Left ventricle myocardium inferior (tissue), 1 donor: ENCODE measurements at places on chromosomes 1 and 21. TPM values are rescaled to one million over a fixed set of nuclear protein-coding genes. Genes with fewer than 3 reads are reported as not detected.

The CDCA8 gene
- 0.33 TPM for total RNA-seq

The SYT6 gene
- total RNA-seq: not detected

The PLA2G2A gene
- 69.0 TPM for total RNA-seq

- DNase-seq: no peak
Observed at GRCh38 chr1:7390604-7391000, 380.5 kb upstream of the VAMP3 start.

The DCDC2B gene
- not detected for total RNA-seq

DNA sequence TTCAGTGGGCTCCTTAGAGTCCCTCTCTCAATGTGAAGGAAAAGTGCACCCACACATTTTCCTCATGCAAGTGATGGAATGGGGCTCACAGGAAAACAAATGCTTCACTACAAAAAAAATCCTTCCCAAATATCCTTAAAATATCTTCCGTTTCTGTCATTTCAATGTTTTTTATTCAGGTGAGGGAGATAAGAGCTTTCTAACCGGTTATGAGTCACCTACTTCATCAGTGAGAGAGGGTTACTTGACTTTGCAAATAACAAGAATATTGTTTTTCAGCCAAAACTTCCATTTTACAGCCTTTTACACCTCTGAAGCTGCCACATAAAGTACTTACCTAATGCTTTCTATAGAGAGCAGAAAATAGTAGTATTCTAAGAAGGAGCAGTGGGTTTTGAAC lies 98.3 kb upstream of the CD55 start:
- no peak for DNase-seq

DNA sequence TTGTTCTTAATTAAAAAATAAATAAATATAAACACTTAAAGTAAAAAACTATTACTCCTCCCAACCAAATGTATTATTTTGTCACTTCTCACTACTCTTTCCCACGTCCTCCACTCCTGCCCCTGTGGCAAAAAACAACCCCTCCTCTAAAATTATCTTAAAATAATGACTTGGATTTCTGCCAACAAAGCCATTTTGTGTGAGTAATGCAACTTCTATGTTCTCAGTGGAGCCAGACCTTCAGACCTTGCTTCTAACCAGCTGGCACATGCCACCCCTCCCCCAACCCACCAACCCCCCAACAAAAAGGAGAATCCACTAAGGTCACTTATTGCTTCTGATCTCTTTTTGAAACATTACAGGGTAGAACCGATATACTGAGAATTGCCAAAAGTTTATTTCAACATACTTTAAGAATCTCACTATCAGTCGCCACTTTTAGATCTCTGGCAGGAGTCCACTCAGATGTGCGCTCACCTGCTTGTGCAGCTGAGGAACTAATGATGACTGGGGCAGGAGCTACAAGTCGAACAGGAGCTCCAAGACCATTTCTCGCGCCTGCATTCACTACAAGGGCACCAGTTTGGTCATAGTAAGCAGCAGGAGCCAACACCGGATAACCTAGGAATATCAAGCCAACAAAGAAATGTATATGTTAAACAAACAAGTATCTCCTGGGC lies 58.3 kb upstream of the SDC3 start:
- DNase-seq: no peak

The GUCA2A gene
- total RNA-seq: not detected

DNA sequence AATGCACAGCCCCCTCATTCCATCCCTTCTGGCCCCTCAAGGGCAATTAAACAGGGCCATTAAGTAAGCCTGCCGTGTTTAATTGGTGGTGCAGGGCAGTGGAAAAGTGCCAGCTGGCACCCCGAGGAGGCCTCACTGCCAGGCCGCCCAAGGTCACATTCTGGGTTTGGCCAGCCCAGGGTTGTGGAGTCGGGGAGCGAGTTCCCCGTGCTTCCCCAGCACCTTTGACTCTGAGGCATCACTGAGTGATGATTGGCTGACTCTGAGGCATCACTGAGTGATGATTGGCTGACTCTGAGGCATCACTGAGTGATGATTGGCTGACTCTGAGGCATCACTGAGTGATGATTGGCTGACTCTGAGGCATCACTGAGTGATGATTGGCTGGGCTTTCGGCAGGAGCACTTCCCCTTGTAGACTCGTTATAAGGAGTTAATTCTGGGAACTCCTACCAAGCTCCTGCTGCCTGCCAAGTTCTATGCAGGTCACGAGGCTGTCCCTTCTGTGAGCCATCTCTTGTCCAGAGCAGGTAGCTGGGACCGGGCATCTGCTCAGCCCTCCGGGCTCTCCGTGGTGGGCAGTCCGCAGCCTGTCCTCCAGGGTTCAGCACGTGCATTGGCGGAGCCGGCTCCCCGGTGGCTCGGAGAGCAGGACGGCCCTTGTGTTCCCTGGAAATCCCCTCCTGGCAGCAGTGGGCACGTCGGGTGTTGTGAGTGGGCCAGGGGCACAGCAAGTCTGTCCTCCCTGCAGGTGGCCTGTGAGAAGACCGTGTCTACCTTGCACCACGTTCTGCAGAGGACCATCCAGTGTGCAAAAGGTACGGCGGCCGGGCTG lies 20.9 kb downstream of the CSTB start:
- DNase-seq: no peak

DNA sequence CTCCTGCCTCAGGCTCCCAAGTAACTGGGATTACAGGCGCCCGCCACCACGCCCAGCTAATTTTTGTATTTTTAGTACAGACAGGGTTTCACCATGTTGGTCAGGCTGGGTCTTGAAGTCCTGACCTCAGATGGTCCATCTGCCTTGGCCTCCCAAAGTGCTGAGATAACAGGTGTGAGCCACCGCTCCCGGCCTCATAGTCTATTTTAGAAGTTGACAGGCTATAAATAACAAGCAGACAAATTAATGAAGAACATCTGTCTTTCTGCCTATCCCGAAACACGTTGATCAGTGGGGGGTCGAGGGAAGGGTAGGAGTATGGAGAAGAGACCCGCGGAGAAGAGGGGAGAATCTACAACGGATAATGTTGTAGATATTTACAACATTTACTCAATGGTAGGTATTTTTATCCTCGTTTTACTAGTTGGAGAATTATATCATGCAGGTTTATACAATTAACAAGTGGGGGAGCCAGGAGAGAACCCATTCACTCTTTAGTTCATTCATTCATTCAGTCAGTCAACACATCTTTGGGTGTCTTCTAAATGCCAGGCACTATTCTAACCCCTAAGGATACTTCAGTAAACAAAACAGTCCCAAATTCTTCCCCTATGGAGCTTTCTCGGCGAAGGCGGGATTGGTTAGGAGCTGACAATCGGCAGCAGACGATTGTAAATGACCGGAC lies 497 bp upstream of the IFNAR2 start:
- no peak for DNase-seq

- no peak for DNase-seq
Observed at GRCh38 chr21:14911351-14911750, 153.4 kb downstream of the NRIP1 start.

The LCE1C gene
- total RNA-seq: not detected

- DNase-seq: no peak
Observed at GRCh38 chr1:23108918-23109533, 59.6 kb downstream of the LUZP1 start.

The CASP9 gene
- 14.1 TPM for total RNA-seq

DNA sequence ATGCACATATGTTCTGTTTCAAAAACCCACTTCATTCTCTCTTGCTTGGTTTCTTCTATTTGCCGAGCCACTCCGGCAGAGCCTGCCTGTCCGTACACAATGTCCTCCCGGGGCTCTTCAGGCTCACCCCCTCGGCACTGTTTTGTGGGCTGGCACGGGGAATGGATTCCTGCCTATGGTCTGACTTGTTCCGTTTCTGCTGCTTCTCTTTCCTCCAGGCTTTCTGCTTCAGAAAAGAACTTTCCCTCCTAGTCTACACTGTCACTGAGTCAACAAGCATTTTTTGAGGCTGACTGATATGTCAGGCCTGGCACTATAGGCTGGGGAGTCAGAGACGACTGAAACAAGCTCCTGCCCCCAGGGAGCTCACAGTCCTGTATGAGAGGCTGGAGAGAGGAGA lies 28.4 kb upstream of the SARS1 start:
- DNase-seq: no peak

GRCh38 chr1:74686928-74687327 lies 13.3 kb upstream of the ERICH3 start:
- no peak for DNase-seq

DNA sequence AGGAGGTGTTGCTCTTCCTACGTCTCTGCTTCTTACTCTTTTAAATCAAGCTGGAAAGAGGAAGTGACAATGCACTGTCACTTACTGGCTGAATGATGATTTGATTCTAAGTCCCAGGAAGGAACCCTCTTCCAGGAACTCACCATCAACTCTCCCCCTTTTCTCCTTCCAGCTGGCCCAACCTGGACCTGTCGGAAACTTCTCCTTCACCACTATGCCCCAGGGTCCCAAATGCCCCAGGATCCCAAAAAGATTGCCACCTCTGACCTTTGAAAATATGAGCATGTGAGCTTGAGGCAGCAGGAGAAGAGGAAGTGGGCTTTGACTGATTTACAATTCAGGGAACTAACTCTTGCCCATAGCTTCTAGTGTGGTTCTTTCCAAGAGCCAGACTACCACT lies 5.3 kb upstream of the ADAMTS5 start:
- no peak for DNase-seq
